ENCODE measurements at places on chromosomes 3 and 15.

- no peak for DNase-seq
Observed at GRCh38 chr3:143224716-143225115, 105.1 kb downstream of the CHST2 start.

DNA sequence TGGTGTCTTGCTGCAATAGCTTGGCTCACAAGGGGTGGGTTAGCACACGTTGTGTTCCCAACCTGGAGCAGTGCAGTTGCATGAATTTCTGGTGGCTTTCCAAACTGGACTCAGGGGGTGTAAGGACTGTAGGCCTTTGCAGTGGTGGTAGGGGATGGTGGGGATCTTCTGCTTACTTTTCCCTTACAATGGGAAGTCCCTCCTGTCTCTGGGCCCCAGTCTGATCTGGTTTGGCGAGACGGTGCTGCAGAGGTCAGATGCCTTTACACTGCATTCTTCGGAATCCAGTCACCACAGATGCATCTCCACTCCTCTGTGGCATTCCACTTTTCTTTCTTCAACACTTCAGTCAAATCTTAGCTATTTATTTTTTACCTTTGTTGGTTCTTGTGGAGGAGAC is 132.1 kb downstream of the DOCK3 start:
- no peak for DNase-seq

DNA sequence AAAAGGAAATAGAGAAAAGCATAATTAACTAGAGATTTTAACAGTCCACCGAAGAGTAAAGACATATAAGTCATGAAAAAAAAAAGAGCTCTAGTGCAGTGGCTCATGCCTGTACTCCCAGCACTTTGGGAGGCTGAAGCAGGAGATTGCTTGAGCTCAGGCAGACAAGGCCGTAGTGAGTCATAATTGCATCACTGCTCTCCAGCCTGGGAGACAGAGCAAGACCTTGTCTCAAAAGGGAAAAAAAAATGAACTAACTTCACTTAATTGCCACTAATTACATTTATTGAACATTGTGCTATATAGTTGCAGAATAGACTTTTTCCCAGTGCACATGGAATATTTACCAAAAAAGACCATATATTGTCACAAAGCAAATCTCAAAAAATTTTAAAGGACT is 221.8 kb downstream of the CBLB start:
- peak; percentile 77 for DNase-seq

GRCh38 chr3:156036258-156037053 is 83.9 kb upstream of the KCNAB1 start:
- DNase-seq, result no peak

DNA sequence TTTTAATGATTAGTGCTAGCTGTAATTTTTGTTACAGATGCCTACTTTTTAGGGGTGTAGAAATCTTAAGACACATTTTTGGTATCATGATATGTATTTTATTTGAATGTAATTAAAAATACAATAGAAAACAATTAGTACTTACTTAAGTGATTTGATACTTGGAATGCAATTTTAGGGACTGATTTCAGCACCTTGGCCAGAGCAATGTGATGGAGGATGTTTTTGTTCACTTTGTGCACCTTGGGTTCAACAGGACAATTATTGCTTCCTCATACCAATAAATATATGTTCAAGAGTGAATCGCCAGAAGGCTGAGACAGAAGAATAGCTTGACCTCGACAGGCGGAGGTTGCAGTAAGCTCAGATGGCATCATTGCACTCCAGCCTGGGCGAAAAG is 22.3 kb downstream of the GMNC start:
- no peak for DNase-seq

GRCh38 chr3:12750658-12751071 is 8.4 kb downstream of the TMEM40 start:
- DNase-seq, result peak; percentile 81

GRCh38 chr3:194654443-194654842 is 17.5 kb downstream of the LSG1 start:
- DNase-seq, result no peak

DNA sequence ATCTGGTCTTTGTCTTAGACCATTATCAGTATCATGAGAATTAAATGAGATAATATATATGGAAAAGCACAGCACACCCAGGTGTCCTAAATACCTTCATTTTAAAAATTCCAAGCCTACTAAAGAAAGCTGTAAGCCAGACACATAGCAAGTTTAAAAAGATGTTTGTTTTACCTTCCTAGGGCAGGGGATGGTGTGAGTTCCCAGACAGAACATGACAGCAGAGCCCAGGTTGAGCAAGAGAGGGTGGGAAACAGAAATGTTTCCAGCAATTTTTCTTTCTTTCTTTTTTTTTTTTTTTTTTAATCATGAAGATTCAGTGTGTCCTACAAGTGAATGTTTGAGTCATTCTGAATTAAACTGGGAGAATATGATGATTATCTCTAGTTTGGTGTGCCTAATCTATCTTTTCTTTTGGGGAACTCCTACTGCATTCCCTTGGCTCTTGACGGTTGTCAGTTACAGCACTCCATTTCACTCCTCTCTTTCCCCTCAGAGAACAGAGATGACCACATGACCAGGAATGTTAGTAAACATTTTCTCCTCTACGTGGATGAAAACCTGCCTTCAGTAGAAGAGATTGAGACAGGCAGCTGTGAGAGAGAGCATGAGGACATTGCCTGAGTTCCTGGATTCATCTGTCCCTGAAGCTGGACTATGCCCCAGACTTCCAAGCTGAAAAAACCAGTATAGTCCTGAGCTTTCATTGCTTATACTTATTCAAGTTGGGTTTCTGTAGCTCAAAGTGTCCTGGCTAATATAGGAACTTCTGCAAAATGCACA is 54.5 kb upstream of the ARL14 start:
- no peak for DNase-seq

DNA sequence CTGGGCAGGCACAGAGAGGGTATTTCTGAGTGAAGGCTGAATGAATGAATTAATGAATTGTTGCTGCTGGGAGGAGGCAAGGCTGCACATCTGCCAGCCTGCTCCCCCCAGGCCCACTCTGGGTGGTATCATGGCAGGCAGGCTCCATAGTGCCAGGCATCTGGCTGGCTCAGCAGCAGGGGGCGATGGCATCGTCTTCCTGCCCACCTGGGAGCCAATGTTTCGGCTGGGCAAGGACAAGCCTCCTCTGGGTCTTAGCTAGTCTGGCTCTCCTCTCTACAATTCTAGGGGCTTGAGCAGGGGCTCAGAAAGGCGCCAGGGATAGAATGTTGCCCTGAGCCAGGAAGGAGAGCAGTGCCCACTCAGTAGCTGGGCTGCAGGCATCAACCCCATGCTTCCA is 1.7 kb upstream of the TLR9 start:
- DNase-seq, result no peak

- DNase-seq, result peak; percentile 2
Observed at GRCh38 chr3:51282931-51283330, 102.2 kb upstream of the MANF start.

GRCh38 chr15:72685301-72685924 is 569 bp downstream of the HIGD2B start:
- DNase-seq, result no peak

DNA sequence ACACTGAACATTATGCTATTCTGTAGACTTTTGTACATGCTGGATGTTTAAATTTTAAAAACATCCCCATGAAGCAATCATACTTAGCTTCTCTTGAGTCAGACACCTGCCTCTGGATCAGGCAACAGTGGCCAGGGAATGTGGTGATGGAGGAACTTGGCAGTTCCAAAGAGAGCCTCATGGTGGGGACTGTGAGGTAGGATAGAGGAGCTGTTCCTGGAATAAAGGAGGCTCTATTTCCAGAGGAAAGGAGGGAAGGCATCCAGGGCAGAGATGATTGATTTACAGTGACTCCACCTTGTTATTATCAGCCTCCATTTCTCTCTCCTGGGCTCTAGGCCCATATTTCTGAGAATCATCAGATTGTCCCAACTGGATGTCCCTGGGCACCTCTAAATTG is 35.0 kb upstream of the ABHD17C start:
- DNase-seq, result no peak

GRCh38 chr15:38038659-38039442 is 104.4 kb downstream of the TMCO5A start:
- peak; percentile 76 for DNase-seq

- no peak for DNase-seq
Observed at GRCh38 chr3:151722856-151723255, 10.9 kb upstream of the AADACL2 start.

GRCh38 chr3:186067360-186068242 is 41.3 kb downstream of the ETV5 start:
- no peak for DNase-seq

GRCh38 chr3:107367353-107367752 is 9.9 kb upstream of the CCDC54 start:
- peak; percentile 27 for DNase-seq

GRCh38 chr3:6396631-6397030 is 464.3 kb upstream of the GRM7 start:
- DNase-seq, result no peak

DNA sequence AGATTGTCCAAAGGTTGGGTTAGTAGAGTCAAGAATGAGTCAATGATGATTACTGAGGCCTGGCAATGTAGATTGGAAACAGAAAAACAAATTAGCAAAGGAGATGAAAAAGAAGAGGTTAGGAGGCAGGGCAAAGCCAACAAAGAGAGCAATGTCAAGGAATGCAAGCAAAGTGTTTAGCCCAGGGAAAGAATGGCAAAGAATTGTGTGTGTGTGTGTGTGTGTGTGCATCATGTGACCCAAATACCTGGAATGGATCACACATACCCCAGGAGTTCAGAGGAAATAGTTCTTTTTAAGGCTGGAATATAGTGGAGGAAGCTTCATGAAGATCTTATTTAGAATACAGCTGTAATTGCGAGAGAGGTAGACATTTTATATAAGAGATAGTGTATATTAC is 831.7 kb upstream of the ARPP21 start:
- DNase-seq, result no peak

GRCh38 chr3:141795276-141795675 is 32.1 kb downstream of the GRK7 start:
- no peak for DNase-seq

DNA sequence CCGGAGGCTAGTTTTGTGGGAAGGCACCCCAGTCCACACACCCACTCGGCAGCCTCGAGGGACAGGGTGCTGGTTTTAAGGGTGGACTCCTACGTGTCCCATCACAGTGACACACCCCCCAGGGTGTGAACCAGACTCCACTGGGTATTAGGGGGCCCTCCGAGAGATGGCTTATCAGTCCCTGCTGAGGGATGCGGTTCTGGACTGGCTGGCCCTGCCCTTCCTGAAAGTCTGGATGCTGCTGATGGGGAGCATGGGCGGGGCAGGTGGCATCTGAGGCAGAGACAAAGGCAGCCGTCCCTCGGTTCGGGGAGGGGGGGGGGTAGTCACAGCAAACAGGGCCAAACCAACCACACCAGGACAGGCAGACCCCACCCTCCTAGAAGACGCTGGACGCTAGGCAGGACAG is 939 bp upstream of the ULK3 start:
- no peak for DNase-seq

- DNase-seq, result no peak
Observed at GRCh38 chr3:4856136-4856535, 123.1 kb upstream of the BHLHE40 start.

DNA sequence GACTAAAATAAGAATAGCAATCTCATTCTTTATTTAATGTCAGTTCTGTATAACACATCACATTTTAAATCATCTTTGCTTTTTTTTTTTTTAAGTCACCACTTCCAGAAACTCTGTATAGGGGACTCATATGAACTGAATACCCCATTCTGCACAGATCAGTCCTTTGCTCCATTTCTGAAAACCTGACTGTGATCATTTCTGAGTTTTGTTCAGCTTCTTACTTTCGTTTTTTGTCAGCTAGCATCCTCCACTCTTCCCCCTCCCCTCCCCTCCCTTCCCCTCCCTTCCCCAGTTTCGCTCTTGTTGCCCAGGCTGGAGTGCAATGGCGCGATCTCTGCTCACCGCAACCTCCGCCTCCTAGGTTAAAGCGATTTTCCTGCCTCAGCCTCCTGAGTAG is 49.8 kb upstream of the SGO1 start:
- no peak for DNase-seq

DNA sequence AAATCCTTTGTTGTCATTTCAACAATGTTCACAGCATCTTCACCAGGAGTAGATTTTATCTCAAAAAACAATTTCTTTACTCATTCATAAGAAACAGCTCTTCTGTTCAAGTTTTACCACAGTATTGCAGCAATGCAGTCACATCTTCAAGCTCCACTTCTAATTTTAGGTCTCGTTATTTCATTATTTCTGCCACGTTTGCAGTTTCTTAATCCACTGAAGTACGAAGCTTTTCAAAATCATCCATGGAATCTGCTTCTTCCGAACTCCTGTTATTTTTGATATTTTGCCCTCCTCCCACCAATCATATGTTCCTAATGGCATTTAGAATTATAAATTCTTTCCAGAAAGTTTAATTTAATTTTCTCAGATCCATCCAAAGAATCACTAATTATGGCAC is 12.6 kb upstream of the OR5K1 start:
- no peak for DNase-seq

DNA sequence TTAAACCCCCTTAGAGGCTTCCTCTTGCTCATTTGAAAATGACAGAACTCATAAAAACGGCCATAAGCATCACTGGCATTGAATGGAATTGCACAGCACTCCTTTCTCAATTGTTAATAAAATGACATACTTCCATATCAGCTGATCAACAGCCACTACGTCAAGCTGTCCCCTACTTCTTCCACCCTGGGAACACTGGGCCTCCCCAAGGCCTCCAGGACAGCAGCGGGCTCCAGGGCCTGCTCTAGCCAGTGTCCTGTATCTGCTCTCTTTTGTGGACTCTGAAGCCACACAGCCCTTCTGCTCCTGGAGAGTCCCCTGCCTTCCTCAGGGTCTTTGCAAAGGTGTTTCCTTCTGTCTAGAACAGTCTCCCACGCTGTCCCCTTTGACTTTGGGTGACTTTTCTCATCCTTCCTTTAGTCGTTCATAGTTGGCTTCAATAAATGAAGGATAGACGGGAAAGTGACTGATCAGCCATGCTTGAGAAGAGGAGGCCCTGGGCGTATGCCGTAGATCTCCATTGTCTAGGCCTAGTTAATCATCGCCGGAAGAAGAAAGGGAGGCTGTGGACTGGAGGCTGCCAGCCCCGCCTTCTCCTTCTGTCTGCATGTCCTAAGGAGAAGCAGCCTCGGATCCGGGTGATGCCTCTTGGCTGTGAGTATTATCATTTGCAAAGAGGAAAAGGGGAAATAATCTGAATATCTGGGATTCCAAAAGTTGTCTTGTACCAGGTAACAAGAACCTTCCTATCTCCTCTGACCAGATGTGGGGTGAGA is 4.7 kb upstream of the THSD4 start:
- DNase-seq, result no peak

- no peak for DNase-seq
Observed at GRCh38 chr15:58413253-58413652, 18.5 kb upstream of the LIPC start.

- no peak for DNase-seq
Observed at GRCh38 chr3:30657914-30658313, 51.5 kb downstream of the TGFBR2 start.

DNA sequence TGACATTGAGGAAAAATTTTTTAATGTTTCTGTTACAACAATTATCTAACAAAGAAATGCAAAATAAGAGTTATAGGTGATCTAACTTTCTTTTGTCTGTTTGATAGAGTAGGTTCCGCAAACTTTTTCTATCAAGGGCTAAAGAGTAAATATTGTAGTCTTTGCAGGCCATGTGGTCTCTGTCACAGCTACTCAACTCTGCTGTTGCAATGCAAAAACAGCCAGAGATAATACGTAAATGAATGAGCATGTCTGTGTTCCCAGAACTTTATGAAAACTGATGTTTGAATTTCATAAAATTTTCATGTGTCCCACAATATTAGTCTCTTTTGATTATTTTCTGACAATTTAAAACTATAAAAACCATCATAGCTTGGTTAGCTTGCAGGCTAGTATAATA is 73.3 kb downstream of the SLC24A1 start:
- DNase-seq, result no peak

GRCh38 chr3:89847955-89848354 is 740.5 kb downstream of the EPHA3 start:
- DNase-seq, result no peak

Measured in AG09309 (cell line).